HT-29 (cell line): ENCODE measurements at places on chromosomes 5 and 9. TPM values are rescaled to one million over a fixed set of nuclear protein-coding genes. Genes with fewer than 3 reads are reported as not detected.

DNA sequence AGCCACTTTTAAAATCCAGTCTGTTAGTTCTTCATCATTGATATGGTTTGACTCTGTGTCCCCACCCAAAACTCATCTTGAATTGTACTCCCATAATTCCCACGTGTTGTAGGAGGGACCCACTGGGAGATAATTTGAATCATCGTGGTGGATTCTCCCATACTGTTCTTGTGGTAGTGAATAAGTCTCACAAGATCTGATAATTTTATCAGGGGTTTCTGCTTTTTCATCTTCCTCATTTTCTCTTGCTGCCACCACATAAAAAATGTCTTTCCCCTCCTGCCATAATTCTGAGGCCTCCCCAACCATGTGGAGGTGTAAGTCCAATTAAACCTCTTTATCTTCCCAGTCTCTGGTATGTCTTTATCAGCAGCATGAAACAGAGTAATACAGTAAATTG lies 26.9 kb upstream of the SH3TC2 start:
- DNase-seq = no peak

DNA sequence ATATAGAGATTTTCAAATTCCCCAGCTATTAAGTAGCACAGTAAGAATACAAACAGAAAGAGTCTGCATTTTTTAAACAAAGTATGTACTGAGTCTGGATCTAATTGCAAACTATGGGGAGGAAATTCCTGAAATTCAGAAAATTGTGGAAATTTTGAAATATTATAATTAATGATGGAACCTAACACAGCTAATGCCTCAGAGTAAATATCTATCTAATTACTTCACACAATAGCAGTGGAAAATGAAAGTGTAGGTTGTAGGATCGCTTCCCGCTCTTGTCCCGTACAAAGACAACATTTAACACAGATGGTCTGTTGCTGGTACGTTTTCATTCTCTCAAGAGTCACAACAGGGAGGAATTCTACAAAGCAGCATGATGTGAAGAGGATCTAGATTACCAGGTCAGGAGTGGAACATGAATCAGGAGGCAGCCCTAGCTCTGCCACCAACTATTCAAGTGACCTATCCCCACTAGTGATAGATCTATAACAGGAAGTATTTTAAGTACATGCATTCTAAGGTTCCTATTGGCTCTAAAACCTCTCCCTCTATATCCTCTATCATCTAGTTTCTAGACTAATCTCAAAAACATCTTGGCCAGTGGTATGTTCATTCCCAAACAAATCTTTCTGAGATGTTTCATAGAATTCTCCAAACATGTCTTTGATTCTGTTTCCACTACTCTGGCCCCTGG lies 58.9 kb upstream of the GRAMD2B start:
- DNase-seq = no peak

GRCh38 chr9:84339962-84340361 lies 596 bp downstream of the SLC28A3 start:
- peak; percentile 45 for DNase-seq

GRCh38 chr5:56552612-56553268 lies 262.6 kb upstream of the MAP3K1 start:
- no peak for DNase-seq

Gene PCDHGA6
- total RNA-seq = 0.21 and 0.48 TPM in 2 replicates

Gene HK3
- total RNA-seq = not detected in 2 replicates

DNA sequence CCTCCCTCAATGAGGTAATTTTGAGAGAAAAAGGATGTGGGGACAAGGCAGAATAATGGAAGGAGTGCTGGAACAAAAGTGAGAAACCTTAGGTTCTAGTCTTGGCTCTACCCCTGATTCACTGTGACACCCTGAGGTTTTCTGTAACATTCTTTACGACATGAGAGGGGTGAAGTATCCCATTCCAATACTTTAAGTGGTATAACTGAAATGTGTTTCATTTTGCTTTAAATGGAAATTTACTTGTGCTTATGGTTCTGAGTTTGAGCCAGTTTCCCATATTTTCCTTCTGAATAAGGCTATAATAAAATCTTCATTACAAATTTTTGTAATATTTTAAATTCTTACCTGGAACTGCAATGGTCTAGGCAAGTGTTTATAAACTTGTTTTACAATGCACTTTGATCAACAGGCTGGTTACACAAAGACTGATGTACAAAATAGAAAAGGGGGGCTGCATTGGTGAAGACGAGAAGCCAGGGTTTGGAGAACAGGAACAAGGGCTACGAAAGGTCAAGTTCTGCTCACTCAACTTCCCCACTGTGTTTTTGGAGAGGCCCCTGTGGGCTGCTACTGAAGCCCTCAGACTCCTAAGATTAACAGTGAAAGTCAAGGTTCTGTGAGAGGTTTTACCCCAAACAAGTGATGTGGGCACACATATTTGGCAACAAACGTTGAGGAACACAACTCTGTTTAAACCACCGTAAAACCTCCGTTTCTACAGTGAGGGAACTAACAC lies 171.9 kb upstream of the ELL2 start:
- DNase-seq = no peak
